ENCODE measurements at places on chromosomes 2 and 18. TPM values are rescaled to one million over a fixed set of nuclear protein-coding genes. Genes with fewer than 3 reads are reported as not detected.

CTIF gene
- polyA plus RNA-seq = 159 TPM

AGAP1 gene
- 11.0 TPM for polyA plus RNA-seq

LYG2 gene
- polyA plus RNA-seq = not detected

PAIP2B gene
- polyA plus RNA-seq = 1.0 TPM

FAP gene
- 2.5 TPM for polyA plus RNA-seq

SCN7A gene
- polyA plus RNA-seq = 3.0 TPM

MOGAT1 gene
- polyA plus RNA-seq = not detected

TUBB8B gene
- polyA plus RNA-seq = not detected

MAP2 gene
- 6.3 TPM for polyA plus RNA-seq

TXNDC2 gene
- not detected for polyA plus RNA-seq

CPLX4 gene
- not detected for polyA plus RNA-seq

RTKN gene
- polyA plus RNA-seq = 35.6 TPM

MPP4 gene
- 0.84 TPM for polyA plus RNA-seq

Measured in adrenal gland (tissue), 19 donors.